T1000 (cell line): ENCODE measurements at places on chromosomes 5 and 9.

GRCh38 chr5:136087961-136088871, 44.4 kb upstream of the SMAD5 start:
- DNase-seq = no peak

- no peak for DNase-seq
Observed at GRCh38 chr5:158816011-158816696, 283.6 kb downstream of the EBF1 start.

GRCh38 chr5:60685028-60685427, 14.9 kb downstream of the DEPDC1B start:
- no peak for DNase-seq

DNA sequence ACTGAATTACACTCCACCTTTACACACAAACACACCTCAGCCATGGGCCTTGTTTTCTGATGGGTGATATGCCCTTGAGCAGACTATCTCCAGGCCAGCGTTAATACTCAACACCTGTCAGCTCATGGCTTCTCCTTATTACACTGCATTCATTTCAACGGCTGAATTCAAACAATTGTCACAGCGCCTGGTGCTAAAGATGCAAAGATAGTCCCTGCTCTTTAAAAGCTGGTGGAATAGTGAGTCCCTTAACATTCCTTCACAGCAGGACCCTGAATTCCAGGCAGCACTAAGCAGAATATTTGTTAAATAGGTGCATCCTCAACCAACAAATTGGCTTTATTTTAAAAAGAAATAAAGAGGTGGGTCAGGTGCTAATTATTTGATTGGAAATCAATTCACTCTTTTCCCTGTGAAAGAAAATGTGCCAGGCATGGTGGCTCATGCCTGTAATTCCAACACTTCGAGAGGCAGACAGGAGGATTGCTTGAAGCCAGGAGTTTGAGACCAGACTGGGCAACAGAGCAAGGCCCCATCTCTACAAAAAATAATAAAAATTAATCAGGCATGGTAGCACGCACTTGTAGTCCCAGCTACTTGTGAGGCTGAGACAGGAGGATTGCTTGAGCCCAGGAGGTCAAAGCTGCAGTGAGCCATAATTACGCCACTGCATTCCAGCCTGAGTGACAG, 155.7 kb upstream of the EFNA5 start:
- no peak for DNase-seq

- DNase-seq = no peak
Observed at GRCh38 chr9:33331377-33331891, 41.1 kb downstream of the NFX1 start.

GRCh38 chr5:131664929-131665328, 29.9 kb upstream of the RAPGEF6 start:
- no peak for DNase-seq

GRCh38 chr5:176726746-176727527, 79.7 kb downstream of the TSPAN17 start:
- no peak for DNase-seq

DNA sequence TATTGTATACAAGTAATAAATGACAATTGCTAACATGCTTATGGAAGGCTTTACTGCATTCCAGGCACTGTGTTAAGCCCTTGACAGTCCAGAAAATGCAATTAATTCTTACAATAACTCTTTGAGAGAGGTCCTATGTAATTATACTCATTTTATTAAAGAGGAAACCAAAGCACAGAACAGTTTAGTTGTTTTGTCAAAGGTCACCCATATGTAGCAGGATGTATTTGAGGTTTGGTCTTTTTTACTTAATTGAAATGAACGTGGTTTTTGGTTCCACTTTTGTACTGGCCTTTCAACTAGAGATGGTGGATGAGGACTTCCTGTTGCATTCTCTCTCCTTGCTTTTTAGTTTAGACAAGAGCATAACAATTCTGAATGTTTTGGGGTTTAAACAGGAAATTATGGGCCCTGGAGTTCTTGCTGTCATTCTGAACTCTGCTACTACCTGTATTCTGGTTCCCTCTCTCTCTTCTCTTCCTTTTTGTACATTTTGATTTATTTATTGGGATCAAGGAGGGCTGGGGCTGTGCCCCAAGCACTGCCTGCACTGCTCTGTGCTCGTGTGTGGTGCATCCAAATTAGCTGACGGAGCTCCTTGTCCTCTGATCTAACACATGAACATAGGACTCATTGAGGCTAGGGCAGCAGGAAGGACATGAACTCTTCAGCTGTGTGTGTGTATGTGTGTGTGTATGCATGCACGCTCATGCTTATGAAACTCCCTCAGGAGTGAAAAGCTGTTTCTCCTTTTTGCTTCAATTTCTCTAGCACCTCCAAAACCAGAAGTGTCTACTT, 47.4 kb downstream of the SLC28A3 start:
- no peak for DNase-seq

DNA sequence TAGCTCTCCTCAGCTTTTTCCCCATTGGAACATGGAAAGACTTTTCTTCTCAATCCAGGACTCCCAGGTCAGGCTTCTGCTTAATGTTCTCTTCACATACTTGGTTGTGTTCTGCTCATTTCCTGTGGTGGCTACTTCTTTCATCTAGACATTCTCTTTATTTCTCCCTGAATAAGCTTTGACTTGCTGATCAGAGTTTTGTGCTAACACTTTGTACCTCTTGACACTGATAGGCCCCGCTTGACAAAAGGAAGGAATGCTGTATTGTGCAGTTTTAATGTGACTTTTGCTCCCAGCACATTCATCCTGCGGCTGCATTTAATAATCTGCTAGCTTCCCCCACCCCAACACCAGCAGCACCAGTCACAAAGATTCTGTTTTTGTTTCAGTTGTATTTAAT, 90.9 kb upstream of the MINAR2 start:
- DNase-seq = no peak

GRCh38 chr5:113226116-113226736, 208.6 kb downstream of the TSSK1B start:
- DNase-seq = no peak

GRCh38 chr9:122058051-122058450, 35.1 kb downstream of the TTLL11 start:
- DNase-seq = no peak

DNA sequence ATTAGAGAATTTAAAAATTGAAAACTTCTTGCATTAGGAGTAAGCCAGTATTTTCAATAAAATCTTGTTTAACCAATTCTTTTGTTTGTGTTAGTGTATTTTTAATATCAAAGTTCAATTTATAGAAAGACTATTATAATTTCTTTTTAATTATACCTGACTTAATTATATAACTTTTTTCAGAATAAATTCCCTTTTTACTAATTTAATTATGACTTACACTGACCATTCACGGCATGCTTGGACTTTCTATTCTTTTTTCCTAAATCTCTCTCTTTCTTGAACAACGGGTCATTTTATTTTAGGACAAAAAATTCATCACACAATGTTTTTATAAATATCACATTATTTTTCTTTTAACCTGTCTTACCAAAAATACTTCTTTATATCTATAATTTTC, 555.3 kb upstream of the PTGER4 start:
- no peak for DNase-seq

GRCh38 chr5:81233080-81233634, at the start of gene CKMT2:
Gene CKMT2, plus strand, starts transcription at chr5:81233322. Its CDS starts 17,811 bp downstream, at chr5:81251133.
- no peak for DNase-seq

DNA sequence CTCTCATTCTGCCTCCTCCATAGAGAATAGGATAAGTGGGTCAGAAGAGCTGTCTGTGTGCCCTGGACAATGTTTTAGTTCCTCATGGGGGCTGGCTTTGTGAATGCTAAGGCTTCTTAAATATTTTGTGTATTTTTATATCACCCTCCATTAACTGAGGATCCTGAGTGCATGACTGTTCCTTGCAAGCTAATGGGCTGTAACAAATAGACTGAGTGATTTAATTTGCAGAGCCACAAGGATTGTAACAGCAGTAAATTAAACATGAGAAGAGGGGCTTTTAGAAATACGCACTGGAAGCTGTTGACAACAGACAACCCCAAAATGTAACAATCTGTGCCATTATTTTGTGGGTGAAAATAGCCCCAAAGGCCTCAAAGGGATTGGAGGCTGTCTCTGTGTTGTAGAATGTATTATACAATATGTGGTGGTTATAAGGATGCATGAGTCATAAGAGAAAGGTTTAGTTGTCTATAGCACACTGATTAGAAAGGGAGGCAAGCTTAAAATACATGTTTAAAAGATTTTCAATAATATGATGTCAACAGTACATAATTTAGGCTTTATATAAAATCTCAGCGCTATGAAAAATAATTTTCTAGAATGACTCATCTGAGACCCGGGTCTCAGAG, 152.7 kb upstream of the ACTBL2 start:
- DNase-seq = no peak

- no peak for DNase-seq
Observed at GRCh38 chr9:8280811-8281210, 481.2 kb upstream of the DMAC1 start.

GRCh38 chr5:132689513-132689912, 15.7 kb downstream of the IL4 start:
- DNase-seq = no peak

GRCh38 chr5:73709536-73710129, 83.6 kb downstream of the ARHGEF28 start:
- DNase-seq = peak; percentile 42

GRCh38 chr9:121625590-121625989, 25.8 kb upstream of the DAB2IP start:
- no peak for DNase-seq

DNA sequence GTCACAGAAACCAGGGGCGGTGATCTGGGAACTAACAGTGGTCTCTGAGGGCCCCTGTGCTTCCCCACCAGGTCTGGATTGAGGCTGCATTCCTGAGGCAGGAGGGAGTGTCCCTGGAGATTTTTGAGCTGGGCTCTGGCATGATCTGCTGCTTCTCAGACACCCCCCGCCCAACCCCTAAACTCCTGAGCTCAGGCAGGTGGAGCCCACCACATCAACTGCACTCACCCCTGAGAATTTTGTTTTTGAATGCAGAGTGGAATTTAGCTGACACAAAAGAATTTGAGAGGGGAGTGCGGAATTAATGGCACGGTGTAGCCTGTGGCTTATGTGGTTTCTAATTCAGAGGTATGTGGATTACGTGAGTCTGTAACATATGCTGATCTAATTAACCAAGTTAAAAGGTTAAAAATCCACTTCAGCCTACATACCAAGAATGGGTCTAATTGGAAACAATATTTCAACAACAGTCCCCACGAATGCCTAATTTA, 23.9 kb upstream of the CTSL start:
- DNase-seq = no peak

- no peak for DNase-seq
Observed at GRCh38 chr5:141704782-141705297, 22.8 kb upstream of the ARAP3 start.

GRCh38 chr9:122656378-122656777, 1.0 kb downstream of the OR1B1 start:
- DNase-seq = no peak

DNA sequence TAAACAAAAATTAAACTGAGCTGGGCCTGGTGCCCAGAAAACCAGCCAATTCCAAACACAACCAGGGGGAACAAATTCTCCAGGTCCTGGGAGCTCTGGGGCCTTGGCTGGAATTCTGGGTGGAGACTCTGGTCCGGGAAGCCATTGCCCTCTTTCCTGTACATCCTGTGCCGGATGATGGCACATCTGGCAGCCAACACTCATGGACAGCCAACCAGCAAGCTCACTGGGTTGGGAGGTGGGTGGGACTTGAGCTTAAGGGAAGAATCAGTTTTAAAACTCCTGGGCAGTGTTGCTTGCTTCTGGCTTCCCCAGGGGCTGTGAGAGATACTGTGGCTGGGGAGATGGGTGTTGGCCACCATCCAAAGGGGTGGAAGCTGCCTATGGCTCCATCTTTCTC, 56.1 kb downstream of the PCDH1 start:
- DNase-seq = no peak

DNA sequence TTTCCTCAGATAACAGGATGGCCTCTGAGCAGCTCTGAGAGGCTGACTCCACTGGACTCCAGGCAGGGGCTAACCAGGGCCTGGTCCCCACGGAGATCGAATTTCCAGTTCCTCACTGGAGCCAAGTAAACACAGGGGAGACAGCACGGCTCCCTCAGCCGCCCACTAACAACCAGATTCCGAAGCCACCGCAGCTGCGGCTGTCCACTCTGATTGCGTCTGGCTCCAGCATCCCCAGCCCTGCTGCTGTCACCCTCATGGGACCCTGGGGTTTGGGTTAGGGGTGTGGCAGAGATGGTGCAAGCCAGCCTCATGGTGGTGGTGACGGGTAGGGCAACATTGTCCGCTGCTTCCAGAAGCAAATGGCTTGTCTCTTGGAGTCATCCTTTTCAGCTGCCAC, 172.6 kb downstream of the RGS3 start:
- no peak for DNase-seq

DNA sequence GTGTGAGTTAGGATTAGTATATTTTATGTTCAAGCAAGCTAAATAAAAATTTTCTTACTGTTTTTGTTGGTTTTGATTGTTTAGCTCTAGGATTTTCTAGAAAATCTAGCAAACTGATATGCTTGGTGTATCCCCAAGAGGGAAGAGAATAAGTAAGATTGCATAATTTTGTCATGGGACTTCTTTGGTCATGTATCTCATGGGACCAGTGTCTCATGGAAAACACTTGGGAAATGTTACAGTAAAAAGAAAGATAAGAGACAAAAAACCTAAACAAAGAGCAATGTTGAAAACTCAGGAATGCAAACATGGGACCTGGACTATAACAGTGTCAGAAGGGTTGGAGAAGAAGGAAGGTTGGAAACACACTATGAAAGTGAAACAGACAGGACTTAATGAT, 119.4 kb downstream of the TLR4 start:
- DNase-seq = no peak

DNA sequence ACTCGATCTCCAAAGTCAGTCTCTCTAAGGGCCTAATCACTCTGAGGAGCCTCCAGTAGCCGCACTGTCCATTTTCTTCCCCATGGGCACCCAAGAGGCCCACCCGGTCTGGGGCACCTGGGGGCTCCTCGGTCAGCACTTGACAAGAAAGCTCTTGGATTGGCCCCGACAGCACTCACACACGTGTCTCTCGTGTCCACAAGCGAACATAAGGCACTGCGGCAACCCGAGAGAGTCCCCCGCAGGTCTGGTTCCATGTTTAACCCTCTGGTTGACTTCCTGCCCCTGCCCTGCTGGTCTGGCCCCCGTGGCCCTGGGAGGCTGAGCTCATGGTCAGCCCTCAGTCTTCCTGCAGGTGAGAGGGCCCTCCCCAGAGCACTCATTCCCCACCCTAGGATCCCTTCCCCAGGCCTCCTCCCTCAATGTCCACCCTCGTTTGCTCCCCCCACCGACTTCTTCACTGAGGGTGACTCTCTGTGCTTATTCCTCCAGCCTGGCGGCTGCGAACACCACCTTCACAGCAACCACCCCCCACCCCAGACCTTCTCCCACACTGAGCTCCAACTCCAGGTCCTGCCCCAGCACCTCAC, 16.3 kb upstream of the LRRC14B start:
- no peak for DNase-seq

DNA sequence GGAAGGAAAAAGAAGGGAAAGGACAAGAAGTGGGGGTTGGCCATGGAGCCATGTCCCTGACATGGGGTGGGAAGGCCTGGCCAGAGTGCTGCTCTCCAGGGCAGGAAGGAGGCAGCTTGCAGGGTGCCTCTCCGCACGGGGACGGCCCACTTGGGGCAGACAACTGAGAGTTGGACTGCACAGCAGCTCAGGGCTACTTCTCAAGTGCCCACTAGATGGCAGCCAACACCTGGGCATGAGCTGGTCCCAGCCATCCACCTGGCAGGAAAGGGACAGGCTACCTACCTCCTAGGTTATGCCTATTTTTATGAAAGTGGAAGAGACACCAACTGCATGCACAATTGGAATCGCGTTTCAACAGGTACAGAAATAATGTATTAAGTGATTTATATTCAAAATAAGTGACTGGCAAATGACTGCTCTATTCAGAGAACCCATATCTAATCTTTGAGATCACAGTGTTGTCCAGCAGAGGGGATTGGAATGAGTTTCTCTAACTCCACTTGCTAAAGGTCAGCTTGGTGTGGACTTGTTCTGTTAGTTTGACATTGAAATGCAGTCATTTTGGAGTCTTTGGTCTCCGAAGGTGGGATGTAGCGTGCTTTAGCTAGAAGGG, 113.4 kb downstream of the SYK start:
- peak; percentile 11 for DNase-seq
